Ecto neural progenitor cell (in vitro differentiated cells): ENCODE measurements at places on chromosomes 2 and 18.

DNA sequence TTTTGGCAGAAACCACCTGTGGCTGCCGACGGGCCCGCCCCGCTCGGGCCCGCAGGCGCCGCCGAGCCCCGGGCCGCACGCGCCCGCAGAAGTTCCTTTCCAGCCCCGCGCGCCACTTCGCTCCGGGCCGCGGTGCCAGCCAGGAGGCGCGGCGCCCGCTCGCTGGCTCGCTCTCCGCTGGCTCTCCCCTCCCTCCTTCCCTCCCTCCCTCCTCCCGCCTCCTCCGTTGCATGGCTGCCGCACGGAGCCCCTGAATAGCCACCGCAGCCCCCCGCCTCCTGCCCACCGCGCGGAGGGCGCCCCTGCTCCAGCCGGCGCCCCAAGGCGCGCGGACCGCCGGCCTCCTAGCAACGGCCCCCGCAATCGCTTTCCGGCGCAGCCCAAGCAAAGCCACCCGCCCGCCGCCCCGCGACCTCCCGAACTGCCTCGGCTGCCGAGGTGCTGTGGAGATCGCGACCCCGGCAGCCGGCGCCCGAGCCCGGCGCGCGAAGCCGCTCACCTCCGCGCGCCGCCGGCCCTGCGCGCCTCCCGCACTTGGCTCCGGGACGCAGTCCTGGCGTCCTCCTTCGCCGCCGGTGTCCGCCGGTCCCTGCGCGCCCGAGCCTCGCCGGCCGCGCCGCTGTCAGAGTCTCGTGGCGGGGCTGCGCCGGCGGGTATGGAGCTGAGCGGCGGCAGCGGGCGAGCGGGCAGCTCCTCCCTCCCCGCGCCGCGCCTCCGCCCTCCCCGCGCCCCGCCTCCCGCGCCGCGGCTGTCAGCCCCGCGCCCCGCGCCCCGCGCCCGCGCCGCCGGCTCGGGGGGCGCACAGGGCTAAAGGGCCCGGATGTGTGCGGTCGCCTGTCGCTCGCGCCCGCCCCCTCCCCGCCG is at the start of gene ZBTB7C:
Gene ZBTB7C, minus strand, starts transcription at position 657 of the 864 bp plus-strand sequence.
- DNase-seq: peak; percentile 77

DNA sequence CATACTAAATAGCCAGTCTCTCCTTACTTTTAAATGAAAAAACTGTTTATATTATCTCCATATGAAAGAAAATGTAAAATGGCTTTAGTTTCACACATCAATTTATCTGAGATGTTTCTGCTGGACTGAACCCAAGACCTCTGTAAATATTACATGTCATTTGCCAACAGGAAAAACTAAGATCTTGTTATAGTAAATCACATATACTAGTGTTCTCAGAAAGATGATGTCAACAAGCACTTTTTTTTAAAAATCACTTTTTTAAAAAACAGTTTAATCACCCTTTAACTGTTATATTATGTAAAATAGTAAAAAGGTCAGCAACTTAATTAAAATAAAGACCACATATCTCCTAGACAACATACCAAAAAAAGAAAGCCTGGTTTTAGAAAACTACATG is 46.3 kb downstream of the PTPN2 start:
- no peak for DNase-seq

DNA sequence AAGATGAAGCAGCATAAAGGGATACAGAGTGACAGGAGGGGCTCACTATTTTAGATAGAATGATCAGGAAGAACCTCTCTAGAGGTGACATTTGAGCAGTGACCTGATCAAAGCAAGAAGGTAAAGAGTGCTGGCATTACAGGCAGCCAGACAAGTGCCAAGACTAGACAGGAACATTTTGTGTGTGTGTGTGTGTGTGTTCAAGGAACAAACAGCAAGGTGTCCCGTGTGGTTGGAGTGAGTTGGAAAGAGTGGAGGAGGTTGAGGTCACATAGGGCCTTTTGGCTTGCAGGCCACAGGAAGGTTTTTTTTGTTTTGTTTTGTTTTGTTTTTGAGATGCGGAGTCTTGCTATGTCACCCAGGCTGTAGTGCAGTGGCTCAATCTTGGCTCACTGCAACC is 25.7 kb downstream of the FZD5 start:
- no peak for DNase-seq

DNA sequence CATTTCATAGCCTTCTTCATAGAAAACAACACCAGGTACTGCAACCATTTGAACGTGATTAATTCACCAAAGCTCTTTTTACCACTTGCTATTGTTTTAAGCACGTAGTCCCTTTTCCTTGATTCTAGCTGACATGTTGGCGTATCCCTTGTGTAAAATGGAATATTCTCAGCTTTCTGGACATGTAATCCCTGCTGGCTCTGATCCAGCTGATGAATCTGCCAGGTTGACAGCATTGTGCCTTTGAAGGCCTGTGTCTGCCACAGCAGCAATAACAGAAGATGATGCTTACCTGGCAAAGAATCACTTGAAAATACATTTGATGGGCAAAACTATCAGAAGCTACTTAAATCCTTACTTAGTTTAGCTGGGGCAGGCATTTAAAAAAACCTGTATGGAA is 81.0 kb upstream of the CCDC150 start:
- no peak for DNase-seq

DNA sequence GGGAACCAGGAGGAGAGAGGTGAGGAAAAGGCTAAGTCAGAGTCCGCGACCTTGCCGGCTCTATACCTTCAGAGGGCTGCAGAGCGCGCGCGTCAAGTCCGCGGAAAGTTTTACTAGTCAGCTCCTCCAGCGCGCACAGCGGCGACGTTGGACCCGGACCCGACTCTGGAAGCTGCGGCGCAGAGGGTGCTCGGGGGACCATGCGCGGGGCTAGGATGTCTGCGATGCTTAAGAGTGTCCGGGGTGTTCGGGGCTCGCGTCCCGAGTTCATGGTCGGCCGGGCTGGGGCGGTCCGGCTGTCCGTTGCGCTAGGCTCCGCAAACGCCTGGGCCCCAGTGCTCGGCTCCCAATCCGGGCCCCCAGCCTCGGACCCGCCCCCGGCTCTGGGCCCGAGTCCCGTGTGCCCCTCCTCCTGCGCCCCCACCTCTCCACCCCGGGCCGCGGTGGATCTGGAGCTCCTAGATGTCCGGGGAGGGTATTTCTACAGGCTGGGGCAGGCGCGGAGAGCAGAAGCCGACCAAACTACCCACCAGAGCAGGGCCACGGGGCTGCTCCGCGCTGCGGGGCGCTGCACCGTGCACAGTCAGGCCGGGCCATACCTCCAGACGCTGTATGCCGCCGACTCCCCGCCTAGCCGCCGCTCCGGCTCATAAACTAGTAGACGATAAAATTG is at the start of gene LBX2:
Gene LBX2, minus strand, starts transcription at position 337 of the 673 bp plus-strand sequence. Its CDS starts 66 bp downstream, at position 271.
- peak; percentile 60 for DNase-seq

DNA sequence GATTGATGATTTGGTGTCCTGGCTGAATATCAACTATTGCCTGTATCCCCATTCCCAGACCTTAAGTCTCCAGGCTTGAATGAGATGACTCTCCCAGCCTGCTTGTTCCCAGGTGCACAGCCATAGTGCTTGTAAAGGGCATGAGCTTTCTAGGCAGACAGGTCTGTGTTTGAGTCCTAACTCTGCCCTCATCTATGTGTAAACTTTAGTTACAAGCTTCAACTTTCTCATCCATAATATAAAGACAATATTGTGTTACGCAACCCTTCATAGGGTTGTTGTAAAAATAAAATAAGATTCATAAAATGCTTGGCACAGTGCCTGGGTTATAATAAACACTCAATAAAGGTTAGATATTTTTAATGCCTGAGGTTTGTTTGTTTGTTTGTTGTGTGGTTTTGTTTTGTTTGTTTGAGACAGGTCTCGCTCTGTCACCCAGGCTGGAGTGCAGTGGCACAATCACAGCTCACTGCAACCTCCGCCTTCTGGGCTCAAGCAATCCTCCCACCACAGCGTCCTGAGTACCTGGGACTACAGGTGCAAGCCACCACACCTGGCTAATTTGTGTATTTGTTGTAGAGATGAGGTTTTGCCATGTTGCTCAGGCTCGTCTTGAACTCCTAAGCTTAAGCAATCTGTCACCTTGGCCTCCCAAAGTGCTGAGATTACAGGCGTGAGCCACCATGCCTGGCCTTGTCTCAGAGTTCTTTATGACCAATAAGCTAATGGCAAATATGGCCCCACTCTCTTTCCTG is 89.4 kb upstream of the MAPRE2 start:
- no peak for DNase-seq

DNA sequence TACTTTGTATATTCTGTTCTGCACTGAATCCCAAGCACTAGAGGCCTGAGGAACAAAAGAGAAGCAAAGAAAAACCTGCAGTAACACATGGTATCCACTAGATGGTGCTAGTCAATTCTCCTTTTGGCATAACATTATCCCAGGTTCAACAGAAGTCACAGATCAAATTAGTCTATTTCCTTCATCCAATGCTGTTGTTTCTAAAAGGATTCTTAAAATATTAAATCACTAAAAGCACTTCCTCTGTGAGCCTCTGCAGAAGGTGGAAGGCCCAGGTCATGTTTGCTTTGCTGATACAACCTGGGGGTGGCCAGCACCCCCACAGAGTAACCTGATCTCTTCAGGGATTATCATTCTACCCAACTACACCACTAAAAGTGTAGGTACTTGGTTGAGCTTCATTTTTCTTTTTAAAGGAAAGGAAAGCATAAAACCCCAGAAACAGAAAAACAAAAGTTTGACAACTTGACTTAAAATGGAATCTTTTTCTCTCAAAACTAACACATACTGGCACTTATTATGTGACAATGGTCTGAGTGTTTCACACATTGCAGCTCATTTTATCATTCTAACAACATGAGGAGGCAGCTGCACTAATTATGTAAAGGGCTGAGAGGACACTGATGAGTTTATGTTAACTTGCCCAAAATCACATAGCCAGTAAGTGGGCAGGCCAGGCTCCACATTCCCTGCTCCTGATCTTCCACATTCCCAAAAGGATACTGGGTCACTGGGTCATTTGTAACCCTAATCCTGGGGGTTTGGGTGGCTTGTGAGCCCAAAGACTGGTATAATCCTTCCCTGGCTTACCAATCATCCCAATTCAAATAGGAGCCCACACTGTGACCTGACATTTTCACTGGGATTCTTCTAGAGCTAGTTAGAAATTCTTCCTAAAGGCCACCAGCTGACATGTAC is 66.8 kb upstream of the DNER start:
- no peak for DNase-seq

DNA sequence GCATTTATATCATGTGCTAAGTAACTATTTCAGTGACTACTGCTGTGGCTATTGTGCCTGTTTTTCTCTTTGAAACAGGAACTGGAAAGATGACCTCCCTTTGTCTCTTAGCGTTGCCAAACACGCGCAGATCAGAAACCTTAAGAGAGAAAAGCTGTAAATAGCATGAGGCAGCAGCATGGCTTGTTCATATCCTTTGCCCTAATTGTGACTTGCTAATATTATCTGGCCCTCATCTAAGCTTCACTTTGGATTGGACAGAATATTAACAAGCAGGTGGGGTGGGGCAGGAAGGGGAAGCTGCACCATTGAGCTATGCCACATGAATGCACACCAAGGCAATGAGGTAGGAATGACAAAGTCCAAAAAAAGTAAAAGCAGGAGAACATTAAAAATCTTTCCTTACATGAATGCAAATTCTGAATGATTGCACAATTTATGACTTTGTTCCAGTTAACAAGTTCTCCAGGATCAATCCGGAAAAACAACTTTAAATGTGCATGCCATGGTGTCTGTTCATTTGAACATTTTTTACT is 128.4 kb downstream of the IRS1 start:
- no peak for DNase-seq

DNA sequence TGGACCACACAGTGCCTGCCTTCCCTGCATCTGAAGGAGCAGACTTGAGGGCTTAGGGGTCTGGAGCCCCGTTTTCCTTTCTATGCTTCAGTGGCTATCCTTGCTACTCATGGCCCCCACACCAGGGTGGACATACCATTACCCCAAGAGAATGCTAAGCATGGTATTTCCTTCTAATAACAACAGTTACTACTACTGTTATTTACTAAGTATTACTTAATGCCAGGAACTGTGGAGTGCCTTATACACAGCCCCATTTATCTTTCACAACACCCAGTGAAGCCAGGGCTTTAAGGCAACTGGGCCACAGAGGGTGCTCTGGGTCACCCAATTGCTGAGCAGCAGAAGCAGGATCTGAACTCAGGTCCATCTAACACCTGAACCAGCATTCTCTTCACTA is 5.8 kb upstream of the PAX8 start:
- DNase-seq: no peak
